ENCODE measurements at places on chromosomes 3 and 15.

GRCh38 chr3:47491777-47492176, 16.0 kb upstream of the SCAP start:
- no peak for DNase-seq

DNA sequence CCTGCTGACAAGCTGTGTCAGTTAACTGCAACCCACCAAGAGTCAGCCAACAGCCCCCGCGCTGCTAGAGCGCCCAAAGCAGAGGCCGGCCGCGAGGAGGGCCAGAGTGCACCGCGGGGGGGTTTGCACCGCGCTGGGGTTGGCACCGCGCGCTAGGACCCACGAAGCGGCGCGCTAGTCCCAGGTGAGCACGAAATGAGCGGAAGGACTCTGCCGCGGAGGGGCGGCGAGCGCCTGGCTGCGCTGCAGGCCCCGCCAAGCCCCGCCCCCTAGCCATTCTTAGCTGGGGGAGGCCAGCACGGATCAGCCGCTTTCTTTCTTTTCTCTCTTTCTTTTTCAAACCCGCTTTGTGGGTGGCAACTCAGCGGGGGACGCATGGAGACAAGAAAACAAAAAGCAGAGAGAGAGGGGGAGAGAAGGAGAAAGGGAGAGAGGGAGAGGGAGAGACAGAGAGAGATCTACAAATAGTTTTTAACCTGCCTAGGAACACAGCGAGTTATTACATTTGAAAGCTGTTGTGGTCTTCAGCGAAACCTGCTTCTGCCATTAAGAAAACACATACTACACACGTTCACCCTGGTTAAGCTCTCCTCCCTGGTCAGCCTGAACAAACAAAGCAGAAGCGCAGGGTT, 6.9 kb upstream of the FOXB1 start:
- peak; percentile 76 for DNase-seq

- peak; percentile 18 for DNase-seq
Measured at GRCh38 chr15:83209333-83209732, 1.7 kb upstream of the HDGFL3 start.

- no peak for DNase-seq
Measured at GRCh38 chr3:12188681-12189287, 30.1 kb upstream of the TIMP4 start.

GRCh38 chr3:42424911-42425310, 14.5 kb upstream of the LYZL4 start:
- peak; percentile 25 for DNase-seq

- peak; percentile 34 for DNase-seq
Measured at GRCh38 chr3:159649951-159650350, 338.7 kb upstream of the IL12A start.

DNA sequence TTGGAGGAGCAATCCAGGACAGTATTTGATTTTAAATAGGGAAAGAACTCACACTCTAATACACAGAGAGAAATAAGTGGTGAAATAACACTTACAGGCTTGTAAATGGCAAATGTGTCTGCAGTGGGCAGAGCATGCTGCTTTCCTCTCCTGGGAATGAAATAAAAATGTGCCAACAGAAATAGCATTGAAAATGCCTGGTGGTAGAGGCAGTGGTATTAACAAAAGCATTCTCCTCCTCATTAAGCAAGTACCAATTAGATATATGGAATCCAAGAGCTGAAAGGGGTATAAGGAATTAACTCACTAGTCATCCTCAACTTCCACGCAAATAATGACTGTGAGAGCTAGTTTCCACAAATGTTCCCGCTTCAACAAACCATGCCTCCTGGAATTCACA, 364.1 kb upstream of the KCNMB2 start:
- no peak for DNase-seq

- no peak for DNase-seq
Measured at GRCh38 chr3:151314593-151314992, 2.0 kb downstream of the GPR87 start.

GRCh38 chr15:29698030-29698701, 124.1 kb downstream of the TJP1 start:
- no peak for DNase-seq

GRCh38 chr3:151213151-151213550, 10.1 kb upstream of the GPR171 start:
- DNase-seq = no peak

DNA sequence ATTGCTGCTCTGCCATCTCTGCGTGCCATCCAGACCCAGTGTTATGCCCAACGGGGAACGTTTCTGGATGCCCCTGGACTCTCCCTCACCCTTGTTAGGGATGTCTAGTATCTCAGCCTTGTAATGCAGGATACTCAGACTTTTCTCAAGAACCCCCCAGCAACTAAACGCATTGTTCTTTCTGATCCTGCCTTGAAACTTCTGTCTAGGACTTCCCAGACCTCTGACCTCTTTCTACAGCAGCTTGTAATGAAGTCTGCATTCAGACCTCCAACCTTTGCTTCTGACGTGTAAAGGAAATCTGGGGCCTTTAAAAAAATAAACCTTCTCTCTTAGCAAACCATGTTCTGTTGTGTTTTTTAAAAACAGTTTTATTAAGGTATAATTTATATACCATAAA, 139.5 kb downstream of the KCNAB1 start:
- no peak for DNase-seq

GRCh38 chr3:145639003-145639606, 521.9 kb downstream of the PLOD2 start:
- no peak for DNase-seq

GRCh38 chr3:136350132-136350531, 100.0 kb downstream of the PCCB start:
- DNase-seq = no peak

- peak; percentile 85 for DNase-seq
Measured at GRCh38 chr15:73851689-73852088, 21.7 kb upstream of the TBC1D21 start.
